KBM-7 (cell line): ENCODE measurements at places on chromosomes 6 and 20.

GRCh38 chr20:36862857-36863668, 12.9 kb upstream of the TLDC2 start:
- no peak for DNase-seq

GRCh38 chr6:138803861-138804260, 8.0 kb downstream of the ECT2L start:
- no peak for DNase-seq

- peak; percentile 99 for DNase-seq
Measured at GRCh38 chr6:6654599-6655575, 66.4 kb downstream of the LY86 start.

- DNase-seq = no peak
Measured at GRCh38 chr6:21159465-21159864, 434.1 kb upstream of the SOX4 start.

DNA sequence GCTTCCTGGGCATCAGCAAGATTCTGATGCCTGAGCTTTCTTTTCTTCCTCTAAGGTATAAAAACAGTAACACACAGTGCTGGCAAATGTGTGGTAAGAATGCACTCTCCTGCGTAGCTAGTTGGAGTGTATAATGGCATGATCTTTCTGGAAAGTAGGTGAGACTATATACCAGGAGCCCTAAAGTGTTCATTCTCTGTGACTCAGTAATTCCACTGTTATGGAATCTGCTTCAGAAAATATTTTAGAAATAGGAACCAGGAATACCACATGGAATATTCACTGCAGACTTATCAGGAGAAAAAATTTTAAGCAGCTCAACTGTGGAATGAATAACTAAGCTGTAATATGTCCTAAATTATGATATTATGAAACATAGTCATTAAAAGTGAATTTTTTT, 16.9 kb upstream of the CSE1L start:
- DNase-seq = no peak

DNA sequence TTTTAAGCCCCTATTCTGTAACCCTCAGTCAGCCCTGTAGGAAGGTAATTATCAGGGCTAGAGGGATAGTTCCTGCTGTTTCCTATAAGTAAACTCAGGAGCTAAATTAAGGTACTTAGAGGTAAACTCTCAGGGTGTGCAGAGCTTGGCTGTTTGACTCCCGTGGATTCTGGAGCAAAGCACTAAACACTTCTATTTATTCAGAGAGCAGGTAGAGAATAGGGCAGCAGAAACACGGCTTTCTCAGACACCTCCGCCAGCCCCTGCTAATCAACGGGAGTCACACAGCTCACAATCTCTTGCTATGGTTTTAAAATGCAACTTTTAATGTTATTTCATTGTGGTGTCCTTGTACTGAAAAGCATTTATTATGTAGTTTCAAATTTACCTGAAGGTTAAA, 21.8 kb downstream of the PRKN start:
- no peak for DNase-seq

- DNase-seq = no peak
Measured at GRCh38 chr6:155419161-155419560, 36.5 kb downstream of the NOX3 start.

DNA sequence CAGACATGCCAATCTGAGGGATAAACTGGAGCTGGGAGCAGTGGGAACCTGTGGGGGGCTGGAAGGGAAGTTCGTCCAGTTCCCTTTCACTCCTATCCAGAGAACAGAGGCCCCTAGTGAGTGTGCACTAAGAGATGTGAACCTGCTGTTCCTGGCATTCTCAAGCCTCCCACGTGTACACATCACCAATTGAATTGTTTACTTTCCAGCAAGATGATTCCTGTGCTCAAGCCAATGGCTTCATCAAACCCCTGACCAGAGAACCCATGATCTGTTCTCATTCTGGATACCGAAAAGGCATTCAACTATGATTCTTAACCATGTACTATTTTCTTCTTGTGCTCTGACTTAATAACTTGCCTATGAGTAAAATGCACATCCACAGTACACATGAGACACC, 10.2 kb upstream of the SLC22A3 start:
- DNase-seq = no peak

- no peak for DNase-seq
Measured at GRCh38 chr6:20845592-20845991, 311.3 kb downstream of the CDKAL1 start.
